ENCODE measurements at places on chromosomes 11 and 22.

DNA sequence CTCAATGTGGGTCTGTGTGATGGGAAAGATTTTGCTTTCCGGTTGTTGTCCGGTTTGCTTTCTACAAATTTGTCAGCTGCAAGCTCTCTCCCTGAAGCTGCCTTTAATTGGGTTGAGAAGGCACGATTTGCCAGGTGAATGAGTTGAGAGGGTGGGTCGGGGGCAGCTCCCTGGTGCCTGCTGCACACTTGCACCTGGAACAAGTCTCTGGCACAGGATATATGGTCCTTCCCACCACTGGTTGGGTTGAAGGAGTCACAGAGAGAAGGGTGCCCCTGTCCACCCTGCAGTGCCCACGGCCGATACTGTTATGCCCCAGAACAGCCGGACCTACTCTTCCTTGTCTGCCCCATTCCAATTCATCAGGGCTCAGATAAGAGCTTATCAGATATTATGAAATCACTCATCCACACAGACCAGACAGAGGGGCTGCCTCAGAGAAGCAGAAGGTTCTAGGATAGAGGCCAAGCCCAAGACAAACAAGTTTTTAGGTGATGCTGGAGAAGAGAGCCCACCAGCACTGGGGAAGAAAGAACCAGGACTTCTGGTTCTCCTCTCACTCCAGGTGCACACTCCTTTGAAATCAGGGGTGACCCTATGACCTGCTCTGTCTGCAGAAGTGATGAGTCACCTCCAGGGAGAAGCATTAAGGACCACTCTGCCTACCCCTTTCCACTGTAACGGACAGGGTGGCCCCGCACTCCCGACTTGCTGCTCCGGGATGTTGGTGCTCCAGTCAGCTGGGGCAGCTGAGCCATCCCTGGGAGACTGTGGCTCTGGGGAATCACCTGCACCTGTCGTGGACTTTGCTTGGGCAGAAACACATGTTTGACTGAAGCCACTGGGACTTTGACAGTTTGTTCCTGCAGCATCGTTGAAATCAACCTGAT is 45.3 kb downstream of the RTL6 start:
- no peak for DNase-seq

- DNase-seq = no peak
Measured at GRCh38 chr22:46085828-46086576, 64.3 kb upstream of the PPARA start.

GRCh38 chr11:132184079-132184478 is 813.7 kb downstream of the NTM start:
- no peak for DNase-seq

GRCh38 chr22:19679522-19680101 is 34.7 kb upstream of the SEPTIN5 start:
- DNase-seq = no peak

GRCh38 chr22:27262361-27262760 is 539.2 kb downstream of the MN1 start:
- DNase-seq = no peak

DNA sequence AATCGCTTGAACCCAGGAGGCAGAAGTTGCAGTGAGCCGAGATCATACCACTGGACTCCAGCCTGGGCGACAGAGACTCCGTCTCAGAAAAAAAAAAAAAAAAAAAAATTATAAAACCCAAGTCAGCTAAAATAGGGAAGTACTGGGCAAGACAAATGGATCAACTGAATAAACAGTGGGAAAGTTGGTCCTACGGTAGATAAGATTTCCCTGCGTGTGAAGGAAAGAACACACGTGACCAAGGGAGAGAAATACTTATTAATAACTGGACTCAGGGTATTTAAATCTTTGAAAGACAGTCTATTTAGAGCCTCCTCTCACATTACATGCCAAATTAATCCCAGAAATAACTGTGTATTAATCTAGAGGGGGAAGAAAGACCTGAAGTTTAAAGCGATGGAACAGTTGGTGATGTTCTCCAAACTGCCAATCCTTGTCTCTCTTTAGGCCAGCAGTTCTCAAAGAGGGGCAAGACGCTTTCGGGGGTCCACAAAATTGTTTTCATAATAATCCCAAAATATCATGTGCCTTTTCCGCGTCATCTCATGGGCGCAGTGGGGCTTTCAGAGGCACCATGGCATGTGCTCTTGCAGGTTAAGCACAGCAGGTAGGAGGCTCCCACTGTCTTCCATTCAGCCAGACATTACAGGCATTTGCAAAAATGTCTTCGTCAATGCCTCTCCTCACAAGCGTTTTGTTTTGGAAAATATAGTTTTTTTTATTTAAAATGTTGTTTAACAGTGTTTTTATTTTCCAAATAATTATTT is 6.6 kb downstream of the RTL6 start:
- DNase-seq = no peak

DNA sequence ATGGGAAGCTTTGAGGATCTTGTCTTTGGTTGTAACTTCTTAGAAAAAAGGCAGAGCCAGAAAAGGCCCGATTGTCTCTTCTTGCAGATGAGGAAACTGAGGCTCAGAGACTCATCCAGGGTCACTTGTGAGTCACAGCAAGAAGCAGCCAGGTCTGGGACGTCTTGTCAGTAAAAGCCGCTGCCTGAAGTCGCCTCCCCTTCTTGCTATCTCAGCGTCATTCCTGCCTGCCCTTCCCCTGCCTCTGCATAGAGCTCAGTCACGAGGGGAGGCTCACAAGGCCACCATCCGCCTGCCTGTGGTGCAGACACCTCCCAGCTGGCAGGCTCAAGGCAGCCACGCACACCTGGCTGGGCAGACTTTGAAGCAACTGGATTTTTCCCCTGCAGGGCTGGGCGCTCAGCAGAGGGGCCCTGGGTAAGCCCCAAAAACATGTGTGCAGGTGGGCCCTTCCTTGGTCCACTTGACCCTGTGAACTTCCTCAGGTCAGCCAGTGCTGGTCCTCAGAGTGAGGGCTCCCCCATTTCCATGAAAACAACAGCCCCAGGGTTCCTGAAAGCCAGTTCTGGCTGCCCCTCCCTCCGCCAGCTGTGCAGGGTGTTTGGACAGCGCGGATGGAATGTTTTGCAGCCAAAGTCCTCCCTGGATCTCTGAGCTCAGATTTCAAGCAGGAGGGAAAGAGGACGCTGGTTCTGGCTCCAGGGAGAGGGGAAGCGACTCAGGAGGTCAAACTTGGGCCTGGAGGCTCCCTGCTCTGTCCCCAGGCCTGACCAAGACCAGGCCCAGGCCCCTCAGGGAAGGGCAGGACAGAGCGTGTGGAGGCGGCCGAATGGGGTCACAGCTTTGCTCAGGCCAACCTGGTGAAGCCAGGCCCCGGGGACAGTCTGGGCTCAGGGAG is 6.0 kb upstream of the RAB3IL1 start:
- no peak for DNase-seq
